Activated naive CD8-positive, alpha-beta T cell treated with anti-CD3 and anti-CD28 coated beads for 36 hours (primary cell): ENCODE measurements at places on chromosomes 11 and 22.

GRCh38 chr11:2701230-2701629, 1.4 kb upstream of the KCNQ1OT1 start:
- DNase-seq, result no peak

DNA sequence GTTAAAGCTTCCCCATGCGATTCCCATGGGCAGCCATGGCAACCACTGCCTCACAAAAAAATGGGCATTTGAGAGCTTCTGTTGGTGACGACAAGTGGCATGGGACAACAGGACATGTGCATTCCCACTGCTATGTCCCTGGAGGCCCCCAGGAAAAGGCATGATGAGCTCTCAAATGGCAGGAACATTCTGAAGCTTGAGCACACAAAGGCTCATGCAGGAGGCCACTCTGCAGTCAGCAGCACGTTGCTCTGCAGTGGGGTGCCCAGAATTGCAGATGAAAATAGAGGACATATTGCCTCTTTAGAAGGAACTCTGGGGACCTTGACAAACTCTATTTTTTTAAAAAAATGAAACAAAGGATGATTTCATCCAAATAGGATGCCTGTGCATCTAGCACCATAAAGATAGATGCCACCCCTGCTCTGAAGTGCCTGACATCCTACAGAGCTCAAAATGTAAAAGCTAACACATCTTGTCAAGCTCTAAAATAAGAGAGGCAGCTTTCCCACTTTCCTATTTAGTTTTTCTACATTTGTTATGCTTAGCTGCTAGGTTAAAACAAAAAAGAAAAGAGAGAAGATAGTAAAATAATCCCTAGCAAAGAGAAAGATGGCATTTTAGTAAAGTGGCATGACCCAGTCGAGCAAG, 277.6 kb upstream of the ZC3H12C start:
- no peak for DNase-seq

- DNase-seq, result no peak
Observed at GRCh38 chr11:120682866-120683265, 171.3 kb downstream of the GRIK4 start.

GRCh38 chr11:30876663-30877396, 290.7 kb upstream of the MPPED2 start:
- no peak for DNase-seq

- DNase-seq, result no peak
Observed at GRCh38 chr11:119863851-119864601, 135.0 kb upstream of the NECTIN1 start.

GRCh38 chr11:12361682-12362081, 15.7 kb upstream of the PARVA start:
- no peak for DNase-seq

GRCh38 chr22:44394246-44395117, 81.7 kb upstream of the SHISAL1 start:
- no peak for DNase-seq

- DNase-seq, result no peak
Observed at GRCh38 chr11:66247295-66247694, 21.1 kb upstream of the RAB1B start.

DNA sequence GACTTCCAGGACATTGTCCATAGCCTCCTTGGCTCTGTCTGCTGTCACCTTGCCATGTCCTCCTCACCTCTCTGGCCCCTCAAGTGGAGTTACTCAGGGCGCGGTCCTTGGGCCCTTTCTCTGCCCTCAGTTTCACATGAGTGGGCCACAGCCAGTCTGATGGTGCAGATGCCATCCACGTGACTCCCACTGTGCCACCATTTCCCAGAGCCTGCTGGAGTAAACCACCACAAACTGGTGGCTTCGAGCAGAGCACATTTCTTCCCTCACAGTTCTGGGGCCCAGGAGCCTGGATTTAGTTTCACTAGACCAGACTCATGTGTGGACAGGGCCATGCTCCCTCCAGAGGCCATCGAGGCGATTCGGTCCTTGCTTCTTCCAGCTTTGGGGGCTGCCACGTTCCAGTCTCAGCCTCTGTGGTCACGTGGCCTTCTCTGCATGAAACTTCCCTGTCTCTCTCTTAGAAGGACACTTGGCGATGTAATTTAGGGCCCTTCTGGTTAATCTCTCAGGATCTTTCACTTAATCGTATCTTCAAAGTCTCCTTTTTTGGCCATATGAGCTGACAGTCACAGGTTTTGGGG, 14.6 kb downstream of the SMARCB1 start:
- DNase-seq, result no peak

DNA sequence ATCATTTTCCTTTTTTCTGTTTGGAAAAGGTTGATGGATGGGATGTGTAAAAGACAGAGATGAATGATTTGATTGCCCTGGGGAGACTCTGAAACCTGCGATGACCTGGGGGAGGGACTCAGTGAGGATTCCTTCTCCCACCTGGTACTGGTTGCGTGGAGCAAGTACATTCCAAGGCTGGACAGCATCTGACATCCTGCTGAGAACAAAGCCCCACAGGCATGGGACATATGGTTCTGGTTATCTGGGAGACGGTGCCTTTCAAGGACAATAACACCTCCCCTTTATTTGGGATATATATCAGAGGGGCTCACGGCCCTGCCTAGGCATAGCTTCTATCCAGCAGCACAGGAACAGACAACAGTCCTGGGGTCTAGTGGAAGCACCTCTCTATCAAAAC, 527.8 kb downstream of the METTL15 start:
- DNase-seq, result no peak

- DNase-seq, result no peak
Observed at GRCh38 chr22:49927483-49928184, 9.2 kb downstream of the CRELD2 start.

DNA sequence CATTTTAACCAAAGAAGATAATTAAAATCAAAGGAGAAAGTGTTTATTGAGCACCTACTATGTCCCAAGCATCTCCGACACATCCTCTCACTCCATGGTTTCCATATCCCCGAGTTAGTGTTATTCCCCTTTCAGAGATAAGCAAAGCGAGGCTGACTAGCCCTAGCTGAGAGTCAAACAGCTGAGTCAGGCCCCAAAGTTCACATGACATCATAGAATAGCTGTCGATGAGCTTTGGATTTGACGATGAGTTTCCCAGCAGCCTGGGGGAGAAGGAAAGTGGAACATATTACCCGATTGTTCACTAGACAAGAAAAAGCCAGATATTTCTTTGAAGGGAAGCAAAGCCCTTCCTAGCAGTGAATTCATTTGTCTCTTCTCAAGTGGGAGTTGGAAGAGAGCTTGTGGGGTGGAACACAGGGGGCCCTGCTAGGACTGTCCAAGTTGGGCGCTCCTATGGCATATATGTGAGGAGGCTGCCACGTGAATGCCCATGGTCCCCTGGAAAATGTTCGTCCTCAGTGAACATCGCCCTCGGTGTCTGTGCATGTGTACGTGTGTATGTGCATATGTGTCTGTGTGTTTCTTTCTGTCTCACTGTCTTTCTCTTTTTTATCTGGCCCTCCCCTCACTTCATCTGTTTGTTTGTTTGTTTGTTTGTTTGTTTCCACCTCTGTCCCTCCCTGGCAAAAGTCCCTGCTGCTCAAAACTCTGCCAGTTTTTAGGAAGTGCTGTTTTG, 493 bp upstream of the CYTH4 start:
- DNase-seq, result no peak

GRCh38 chr11:75548595-75549272, 13.3 kb upstream of the SERPINH1 start:
- DNase-seq, result no peak

DNA sequence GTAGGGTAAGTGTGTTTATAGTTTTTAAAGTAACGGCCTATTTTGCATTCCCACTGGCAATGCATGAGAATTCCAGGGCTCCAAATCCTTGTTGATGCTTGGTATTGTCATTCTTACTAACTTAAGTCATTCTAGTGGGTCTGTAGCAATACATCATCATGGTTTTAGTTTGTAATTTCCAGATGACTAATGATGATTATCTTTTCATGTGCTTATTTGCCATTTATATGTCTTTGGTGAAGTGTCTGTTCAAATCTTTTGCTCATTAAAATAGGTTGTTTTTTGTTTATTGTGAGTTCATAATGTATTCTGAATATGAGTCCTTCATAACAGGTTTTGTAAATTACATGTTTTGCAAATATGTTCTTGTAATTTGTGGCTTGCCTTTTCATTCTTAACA, 31.2 kb downstream of the MTMR3 start:
- no peak for DNase-seq
